Kidney tubule cell (primary cell): ENCODE measurements at places on chromosomes 5 and 9.

DNA sequence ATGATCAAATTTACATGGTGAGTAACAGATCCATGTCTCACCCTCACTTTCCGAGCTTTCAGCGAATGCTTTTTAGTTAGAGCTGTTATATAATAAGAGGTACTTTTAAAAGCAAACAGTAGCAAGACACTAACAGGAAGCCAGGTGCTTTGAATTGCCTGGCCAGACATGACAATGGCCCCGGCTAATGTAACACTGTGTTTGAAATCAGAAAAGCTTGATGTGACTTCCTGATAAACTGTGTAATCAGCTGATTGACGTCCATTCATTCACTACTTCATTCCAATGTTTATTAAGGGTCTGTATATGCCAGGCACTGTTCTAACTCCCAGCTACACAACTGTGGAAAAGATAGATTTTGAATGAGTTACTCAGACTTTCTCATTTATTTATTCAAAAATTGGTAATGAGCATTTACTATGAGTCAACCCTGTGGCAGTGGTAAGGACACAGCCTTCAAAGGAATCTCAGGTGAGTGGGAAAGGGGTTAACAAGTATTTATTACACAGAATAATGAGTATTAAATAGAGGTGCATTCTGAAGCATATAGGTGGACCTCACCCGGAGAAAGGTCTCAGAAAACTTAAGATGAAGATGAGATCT is 26.6 kb downstream of the DPYSL3 start:
- DNase-seq: peak; percentile 42

- DNase-seq: no peak
Measured at GRCh38 chr5:115271295-115272050, 8.8 kb upstream of the PGGT1B start.

DNA sequence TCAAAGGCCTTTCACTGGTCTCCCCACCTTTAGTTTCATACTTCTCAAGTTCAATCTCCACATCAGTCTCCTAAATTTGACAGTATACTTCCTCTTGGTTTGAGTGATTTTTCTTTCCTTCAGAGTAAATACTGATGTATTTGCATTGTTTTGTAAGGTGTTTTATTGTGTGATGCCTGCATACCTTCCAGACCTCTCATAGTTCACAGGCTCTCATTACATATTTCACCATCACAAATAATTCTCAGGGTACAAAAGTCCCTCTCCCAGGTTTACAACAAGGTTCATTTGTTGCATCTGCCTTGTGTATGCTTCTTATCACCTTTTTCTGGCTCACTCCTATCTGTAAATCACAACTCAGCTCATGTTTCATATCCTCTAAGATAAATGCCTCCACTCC is 22.2 kb upstream of the TUSC1 start:
- DNase-seq: no peak

- peak; percentile 45 for DNase-seq
Measured at GRCh38 chr5:138809391-138809790, 56.2 kb downstream of the CTNNA1 start.

GRCh38 chr9:129776566-129776937 is 23.7 kb upstream of the PTGES start:
- no peak for DNase-seq

DNA sequence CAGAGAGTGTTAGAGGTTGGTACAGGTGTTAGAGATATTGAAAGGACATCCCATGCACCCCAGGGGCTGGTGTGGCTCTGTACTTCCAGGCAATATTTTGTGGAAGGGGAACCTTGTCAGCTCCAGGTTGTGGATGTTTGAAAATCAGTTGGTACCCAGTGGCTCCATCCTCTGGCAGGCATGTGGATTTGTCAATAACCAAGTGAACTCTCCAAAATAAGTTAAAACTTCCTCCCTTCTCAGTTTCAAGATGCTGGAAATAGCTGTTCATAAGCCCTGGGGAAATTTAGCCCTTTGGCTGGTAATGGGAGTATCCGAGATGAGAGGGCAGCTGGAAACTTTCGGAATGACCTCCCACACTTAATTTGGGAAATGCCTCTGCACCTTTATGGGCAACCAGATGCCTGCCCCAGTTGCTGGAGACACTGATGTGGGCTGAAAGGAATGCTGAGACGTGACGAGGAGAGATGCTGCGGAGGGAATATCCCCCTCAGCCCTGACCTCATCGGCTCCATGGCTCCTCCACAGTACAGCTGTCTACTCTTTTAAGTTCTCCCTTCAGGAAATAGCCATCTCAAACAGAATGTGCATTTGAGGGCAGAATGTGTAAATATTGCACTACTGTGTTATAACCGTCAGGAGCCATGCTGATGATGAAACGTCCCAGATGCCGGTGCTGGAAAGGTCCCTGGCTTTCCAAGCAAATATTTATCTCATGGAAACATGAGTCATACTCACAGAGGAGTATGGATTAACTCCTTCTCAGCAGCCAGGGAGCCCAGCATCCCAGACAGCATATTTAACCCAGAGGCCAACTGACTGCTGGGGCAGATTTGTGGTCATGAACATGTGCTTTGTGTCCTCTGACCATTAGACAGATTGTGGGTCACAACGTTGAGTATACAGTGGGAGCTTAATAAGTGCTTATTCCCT is 29.5 kb downstream of the TGFBI start:
- DNase-seq: peak; percentile 98

GRCh38 chr9:110807956-110808598 is 139.5 kb downstream of the MUSK start:
- DNase-seq: peak; percentile 35

- DNase-seq: peak; percentile 75
Measured at GRCh38 chr5:174724484-174725260, at the start of gene MSX2. Gene MSX2, plus strand, starts transcription at chr5:174724582. Its CDS starts 78 bp downstream, at chr5:174724660.

- DNase-seq: no peak
Measured at GRCh38 chr5:93430673-93431199, 150.3 kb downstream of the NR2F1-AS1 start.

DNA sequence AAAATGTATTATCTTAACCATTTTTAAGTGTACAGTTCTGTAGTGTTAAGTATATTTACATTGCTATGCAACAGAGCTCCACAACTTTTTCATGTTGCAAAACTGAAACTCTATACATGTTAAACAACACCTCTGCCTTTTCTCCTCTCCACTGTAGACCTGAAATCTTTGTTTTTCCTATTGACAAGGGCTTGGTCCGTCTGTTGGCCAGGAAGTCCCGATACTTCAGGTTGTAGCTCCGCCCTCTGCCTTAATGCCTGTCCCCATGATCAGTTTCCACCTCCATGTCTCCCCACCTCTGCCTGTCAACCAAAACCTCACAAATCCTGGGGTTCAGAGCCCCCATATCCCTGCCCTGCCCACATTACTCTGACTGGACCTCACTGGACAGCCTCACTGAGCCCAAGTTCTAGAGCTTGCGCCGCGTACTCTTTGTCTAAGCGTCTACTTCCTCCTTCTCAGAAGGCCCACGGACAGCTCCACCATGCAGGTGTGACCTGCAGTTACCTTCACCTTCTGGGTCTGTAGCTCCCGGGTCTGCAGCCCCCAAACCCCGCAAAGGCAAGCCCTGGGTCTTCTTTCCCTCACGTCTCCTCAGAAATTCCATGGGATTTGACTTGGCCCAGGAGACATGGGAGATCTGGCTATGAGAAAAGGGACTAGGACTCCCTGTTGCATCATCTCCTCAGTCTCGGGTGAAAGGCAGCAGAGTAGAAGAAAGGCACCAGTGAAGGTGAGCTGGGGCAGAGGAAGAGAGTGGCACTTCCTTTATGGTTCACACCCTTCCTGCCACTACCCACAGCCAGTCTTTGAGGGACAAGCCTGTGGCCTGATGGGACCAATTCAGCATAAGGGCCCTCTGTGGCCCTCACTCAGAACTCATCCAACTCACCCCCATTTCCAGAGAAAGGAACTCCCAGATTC is 8.0 kb downstream of the GLIPR2 start:
- no peak for DNase-seq

GRCh38 chr5:157516006-157516405 is 56.0 kb downstream of the NIPAL4 start:
- DNase-seq: peak; percentile 92

GRCh38 chr9:5553211-5553610 is 42.9 kb downstream of the PDCD1LG2 start:
- no peak for DNase-seq

GRCh38 chr5:57493034-57493433 is 10.4 kb upstream of the ACTBL2 start:
- DNase-seq: peak; percentile 83
